Fibroblast of skin of left biceps (primary cell): ENCODE measurements at places on chromosomes 7 and 10.

GRCh38 chr7:44881066-44881600 lies 4.2 kb downstream of the PURB start:
- no peak for DNase-seq

- DNase-seq = no peak
Measured at GRCh38 chr7:151245360-151246101, 3.0 kb downstream of the SMARCD3 start.

GRCh38 chr10:80452069-80452468 lies 2.0 kb upstream of the TSPAN14 start:
- no peak for DNase-seq

DNA sequence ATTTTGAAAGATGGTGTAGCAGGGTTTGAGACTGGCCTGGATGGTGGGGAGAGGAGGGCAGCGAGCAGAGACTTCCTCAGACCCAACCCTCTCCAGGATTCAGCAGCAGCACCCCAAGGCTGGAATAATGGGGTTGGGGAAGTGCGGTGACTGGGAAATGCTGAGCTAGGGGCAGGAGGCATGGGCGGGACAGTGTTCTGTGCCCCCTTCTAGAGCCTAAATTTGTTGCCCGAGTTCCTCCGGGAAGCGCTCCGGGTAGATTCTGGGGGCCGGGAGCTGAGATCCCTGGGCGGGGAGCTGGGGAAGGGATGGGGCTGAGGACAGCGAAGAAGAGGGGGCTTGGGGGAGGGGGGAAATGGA lies at the start of gene CHAT:
CHAT (plus strand) TSS at position 156 of the 360 bp plus-strand sequence; CDS start at position 309, 153 bp downstream.
- no peak for DNase-seq

GRCh38 chr10:1251769-1252168 lies 195.6 kb downstream of the WDR37 start:
- DNase-seq = no peak

- DNase-seq = no peak
Measured at GRCh38 chr7:103777440-103777839, 212.0 kb downstream of the RELN start.

GRCh38 chr7:141713890-141714289 lies 5.7 kb downstream of the WEE2 start:
- DNase-seq = no peak

GRCh38 chr10:113108948-113109347 lies 158.9 kb downstream of the TCF7L2 start:
- no peak for DNase-seq

- no peak for DNase-seq
Measured at GRCh38 chr7:135843214-135843613, 94.6 kb upstream of the FAM180A start.

- DNase-seq = no peak
Measured at GRCh38 chr7:112010994-112011393, 195.2 kb downstream of the DOCK4 start.

DNA sequence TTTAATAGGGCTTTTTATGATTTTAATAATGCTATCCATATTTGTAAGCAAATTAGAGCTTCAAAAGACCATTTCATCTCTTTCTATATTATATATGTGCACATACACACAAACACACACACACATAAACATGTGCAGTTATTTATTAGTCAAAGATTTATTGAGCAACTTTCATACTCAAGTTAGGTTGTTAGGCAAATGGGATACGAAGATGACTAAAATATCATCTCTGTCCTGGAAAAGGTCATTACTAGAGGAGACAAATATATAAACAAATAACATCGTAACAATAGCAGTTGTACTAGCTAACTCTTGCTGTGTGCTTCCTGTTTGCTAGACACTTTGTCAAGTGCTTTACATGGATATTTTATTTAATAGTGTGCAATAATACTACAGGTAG lies 307.9 kb downstream of the SNX13 start:
- DNase-seq = no peak

DNA sequence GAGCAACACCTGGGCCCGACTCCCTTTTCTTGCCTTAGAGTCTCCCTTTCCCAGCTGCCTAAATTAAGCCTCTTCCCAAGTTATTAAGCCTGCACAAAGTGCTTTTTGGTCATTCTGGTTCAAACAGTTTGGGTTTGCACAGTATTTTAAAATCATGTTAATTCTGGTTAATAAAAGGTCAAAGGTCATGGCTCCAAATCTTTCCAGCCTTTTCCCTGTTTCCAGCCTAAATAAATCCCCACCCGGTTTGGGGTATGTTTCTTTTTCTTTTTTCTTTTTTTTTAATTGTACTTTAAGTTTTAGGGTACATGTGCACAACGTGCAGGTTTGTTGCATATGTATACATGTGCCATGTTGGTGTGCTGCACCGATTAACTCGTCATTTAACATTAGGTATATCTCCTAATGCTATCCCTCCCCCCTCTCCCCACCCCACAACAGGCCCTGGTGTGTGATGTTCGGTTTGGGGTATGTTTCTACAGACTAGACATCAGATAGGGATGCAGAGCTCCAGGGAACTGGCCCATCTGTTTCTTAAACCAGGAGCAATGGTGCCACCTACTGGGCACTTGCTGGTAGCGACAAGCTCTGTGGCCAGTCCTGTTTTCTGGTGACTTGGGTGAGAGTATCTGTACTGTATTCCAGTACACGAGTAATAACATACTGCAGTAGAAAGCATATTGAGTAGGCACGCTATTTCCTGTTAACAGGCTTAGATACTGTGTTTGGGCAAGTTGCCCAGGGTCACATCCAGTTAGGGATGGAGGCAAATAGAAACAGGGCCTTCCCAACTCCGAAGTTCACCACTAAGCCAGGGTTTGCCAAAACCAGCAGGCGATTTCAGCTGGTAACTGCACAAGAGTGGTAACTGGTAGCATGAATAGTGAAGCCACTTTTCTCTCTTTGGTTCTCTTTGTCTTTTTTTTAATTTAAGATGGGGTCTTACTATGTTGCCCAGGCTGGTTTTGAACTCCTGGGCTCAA lies 60.6 kb upstream of the TRIM8 start:
- peak; percentile 61 for DNase-seq

DNA sequence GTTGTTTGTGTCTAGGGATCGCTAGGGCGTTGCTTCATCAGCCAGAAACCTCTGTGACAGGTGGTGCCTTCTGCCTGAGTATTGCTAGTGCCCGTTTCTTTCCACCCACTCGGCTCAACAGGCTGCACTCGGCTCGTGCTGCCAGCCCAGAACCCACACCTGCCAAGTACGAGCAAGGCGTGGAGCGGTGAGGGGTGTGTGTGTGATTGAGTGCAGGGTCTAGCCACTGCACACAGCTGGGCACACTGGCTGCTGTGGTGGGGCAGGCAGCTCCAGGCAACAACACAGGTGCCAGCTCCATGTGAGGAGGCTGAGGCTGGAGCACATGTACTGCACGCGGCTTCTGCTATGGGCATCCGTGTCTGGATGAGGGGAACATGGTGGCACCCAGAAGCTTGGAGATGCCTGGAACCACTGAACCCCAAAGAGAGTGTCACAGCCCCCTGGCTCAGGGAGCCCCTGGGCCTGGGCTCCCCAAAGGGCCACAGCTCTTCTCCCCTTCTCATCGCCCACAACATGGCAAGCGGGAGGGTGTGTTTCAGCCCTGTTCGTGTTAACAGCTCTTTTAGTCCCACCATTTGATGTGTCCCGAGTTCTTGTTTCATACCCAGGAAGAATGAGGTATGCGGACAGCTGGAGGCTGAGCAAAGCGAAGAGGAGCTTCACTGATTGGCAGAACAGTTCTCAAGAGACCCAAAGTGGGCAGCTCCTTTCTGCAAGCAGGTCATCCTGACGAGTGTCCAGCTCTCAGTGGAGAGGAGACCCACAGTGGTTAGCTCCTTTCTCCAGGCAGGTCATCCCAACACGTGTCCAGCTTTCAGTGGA lies 78.1 kb downstream of the HDAC9 start:
- no peak for DNase-seq

GRCh38 chr10:76902949-76903348 lies 734.7 kb downstream of the KCNMA1 start:
- no peak for DNase-seq

DNA sequence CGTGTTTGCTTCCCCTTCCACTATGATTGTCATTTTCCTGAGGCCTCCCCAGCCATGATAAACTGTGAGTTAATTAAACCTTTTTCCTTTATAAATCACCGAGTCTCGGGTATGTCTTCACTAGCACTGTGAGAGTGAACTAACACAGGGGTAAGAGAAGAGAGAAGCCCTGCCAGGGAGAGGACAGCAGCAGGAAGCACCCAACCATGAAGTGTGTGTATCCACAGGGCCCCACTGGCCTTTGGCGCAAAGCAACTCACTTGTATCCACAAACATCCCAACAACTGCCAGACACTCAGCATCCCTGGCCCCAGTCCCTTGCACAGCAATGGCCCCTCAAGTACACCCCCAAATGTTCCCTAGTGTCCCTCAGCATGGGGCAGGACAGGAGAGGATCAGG lies 115.1 kb downstream of the MAD1L1 start:
- DNase-seq = no peak

GRCh38 chr7:27948861-27949260 lies 208.9 kb downstream of the TAX1BP1 start:
- DNase-seq = no peak
